ENCODE measurements at places on chromosomes 2 and 18.

GRCh38 chr2:41906338-41906725 lies 141.5 kb upstream of the PKDCC start:
- no peak for ATAC-seq

DNA sequence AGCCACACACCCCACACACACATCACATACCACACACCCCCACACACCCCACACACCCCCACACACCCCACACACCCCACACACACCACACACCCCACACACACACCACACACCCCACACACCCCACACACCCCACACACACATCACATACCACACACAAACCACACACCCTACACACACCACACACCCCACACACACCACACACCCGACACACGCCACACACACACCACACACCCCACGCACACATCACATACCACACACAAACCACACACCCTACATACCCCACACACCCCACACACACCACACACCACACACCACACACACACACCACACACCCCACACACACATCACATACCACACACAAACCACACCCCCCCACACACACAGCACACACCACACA lies 22.4 kb downstream of the TWIST2 start:
- no peak for ATAC-seq

DNA sequence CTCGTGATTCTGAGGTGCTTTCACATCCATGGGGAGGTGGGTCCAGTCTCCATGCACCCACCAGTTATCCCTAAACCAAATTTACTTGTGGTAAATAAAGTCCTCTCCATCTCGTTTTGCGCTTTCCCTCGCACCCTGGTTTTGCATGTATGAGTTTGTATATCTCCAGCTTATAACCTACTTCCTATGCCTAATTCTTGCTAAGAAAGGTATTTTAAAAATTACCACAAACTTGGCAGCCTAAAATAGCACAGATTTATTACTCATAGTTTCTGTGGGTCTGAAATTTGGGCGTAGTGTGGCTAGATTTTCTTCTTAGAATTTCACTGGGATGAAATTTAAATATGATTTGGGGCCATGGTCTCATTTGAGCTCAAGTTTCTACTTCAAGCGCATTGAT lies 511.5 kb downstream of the NYAP2 start:
- no peak for ATAC-seq

GRCh38 chr2:88144914-88145497 lies 17.1 kb upstream of the FABP1 start:
- ATAC-seq: no peak

DNA sequence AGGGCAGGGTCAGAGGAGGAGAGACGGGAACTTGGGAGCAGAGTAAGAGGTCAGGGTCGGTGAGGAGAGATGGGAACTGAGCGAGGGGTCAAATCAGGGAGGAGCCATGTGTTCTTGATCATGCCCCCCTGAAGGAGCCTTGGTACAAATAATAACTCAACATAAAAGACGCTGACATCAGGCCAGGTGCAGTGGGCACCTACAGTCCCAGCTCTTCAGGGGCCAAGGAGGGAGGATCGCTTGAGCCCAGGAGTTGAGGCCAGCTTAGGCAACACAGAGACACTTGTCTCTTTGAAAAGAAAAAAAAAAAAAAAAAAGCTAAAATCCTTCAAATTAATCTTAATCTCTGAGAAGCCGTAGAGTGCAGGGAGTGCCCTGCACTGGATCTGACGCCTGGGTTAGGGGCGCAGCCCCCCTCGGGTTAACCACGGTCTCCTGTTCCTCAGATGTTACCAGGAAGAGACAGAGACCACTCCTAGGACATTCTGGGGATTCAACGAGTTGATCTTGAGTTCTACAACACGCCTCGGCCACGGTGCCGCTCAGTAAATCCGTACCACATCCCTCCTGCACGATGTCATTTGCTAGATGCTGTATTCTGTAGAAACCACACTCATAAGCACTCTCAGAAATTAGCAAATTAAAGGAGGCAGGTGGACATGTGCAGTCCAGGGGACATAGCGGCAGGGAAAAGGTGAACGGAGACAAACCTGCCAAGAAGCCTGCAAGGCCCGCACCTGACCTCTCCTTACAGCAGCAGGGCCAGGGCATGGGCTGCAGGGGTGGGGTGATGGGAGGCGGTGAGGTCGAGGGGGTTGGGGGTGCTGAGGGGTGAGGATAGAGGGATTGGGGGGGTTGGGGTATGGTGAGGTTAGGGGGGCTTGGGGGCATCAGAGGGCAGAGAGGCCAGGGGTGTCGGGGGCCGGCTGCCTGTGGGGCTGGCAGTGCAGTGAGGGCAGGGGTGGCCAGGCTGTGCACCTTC lies 29.2 kb downstream of the SLC66A2 start:
- no peak for ATAC-seq

DNA sequence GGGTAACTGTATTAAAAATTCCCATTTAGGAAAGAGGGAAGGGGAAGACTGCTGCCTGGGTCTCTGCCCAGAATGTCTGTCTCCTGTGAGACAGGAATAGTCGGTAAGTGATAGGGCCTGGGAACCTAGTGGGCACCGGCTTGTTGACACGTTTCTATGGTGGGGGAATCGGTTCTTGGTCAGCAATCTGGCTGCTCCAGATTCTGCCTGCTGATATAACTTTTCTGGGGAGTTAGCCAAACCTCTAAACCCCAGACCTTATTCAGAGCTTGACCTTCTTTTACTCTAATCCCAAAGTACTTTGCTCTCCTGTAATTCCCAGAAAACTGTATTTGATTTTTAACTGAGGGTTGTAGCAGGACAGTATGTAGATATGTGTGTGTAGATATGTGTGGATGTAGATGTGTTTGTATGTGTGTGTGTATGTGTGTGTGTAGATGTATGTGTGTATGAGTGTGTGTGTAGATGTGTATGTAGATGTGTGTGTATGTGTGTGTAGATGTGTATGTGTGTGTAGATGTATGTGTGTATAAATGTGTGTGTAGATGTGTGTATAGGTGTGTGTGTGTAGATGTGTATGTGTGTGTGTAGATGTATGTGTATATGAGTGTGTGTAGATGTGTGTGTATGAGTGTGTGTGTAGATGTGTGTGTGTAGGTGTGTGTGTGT lies 61.8 kb upstream of the TXNDC2 start:
- peak; percentile 10 for ATAC-seq

DNA sequence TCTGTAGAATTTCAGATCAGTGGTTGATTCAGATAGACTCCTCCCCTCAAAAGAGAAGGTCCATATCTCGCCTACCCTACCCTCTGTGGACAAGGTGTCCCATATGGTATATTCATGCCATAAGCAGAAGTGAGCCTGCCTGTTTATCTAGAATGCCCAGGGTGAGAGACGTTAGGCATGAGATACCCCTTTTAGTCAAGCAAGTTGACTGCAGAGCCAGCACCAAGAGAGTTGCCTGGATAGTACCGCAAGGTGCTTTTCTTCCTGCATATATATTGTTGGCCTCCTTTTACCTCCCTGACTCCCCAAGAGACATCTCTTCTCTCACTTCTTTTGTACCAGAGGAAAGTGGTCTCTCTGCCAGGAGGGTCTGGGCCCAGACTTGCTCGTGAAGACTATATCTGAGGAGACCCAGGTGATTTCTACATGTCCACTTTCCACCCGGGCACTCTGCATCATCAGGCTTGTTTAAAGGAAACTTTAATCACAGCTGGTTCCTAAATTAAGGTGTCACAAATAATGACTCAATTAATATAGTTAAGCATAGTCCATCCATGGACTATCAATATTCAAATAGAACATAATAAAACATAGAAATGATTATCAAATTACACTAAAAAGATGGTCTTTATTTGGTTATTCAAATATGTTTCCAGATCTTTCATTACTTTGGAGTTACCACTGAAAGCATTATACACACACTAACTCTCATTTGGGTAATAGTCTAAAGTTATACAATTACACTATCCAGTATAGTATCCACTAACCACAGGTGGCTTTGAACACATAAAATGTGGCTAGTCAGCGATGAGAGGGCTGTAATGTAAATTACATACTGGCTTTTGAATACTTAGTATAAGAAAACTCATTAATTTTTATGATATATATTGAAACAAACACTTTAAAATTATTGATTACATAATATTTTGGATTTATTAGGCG lies 4.1 kb downstream of the ITGA4 start:
- no peak for ATAC-seq

DNA sequence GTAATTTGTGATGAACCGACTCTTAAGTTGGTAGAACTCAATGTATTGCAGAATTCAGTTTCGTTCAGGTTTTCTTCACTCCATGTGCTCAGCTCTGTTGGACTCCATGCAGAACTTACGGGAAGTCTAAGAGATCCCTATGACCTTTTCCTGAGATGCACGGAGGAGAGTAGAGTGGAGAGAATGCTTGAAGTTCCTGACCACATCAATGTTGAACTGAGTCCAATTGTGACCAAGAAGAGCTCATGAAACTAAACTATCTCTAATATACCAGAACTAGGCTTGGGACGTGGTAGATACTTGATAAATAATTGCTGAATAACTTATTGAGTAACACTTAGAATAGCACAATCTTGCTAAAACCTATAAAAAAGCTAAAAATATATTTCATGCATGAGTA lies 47.2 kb downstream of the TMEM178A start:
- no peak for ATAC-seq

- no peak for ATAC-seq
Observed at GRCh38 chr2:7983912-7984311, 697.9 kb upstream of the ID2 start.

DNA sequence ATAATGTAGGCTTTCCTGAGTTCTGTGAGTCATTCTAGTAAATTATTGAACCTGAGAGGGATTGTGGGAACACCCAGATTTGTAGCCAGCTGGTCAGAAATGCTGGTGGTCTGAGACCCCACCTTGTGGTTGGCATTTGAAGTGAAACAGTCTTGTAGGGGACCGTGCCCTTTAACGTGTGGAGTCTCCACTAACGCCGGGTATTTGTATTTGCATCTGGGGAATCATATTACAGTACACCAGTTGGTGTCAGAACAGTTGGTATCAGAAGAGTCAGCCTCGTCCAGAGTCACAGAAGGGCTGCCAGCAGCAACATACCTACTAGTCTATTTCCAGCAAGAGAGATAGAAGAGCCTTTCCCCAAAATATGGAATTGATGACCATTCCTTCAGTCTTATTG lies 38.3 kb upstream of the PTPN4 start:
- no peak for ATAC-seq

DNA sequence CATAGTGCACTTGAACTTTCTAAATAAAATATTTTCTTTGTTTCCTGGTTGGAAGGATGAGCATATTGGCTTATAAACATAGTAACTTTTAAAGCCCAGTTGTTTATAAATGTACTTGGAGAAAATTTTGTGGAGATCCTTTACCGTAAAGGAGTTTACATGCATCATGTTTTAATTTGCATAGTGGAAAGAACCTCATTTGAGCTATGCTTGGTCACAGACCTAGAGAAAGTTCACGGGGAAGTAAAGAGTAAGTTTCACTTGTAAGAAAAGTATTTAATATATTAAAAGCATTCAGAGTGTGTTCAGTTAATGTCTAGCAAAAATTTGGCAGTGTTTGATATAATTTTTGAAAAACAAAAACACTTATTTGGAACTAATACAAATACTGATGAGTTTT lies 45.3 kb downstream of the PIKFYVE start:
- no peak for ATAC-seq

DNA sequence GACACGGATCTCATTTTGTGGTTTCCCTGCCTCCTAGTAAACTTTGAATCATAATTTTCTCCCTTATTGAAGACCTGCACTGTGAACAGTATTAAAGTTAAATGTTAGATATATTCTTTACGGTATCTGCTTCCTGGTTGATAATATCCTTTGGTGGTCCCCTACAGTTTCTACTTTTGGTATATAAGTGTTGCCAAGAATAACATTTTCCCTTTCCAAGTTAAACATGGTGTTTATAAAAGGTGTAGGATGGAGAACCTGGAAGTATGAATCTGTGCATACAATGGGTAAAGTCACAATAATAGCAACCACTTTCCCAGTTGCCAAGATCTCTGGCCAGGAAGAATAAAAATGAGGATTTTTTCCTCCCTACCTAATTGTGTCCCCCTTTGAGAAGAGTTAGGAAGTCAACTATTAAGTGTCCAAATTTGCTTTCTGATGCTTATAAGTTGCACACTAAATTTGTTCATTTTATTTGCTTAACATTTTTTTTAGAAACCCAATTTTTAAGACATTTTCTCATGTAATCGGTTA lies 201.0 kb upstream of the STK17B start:
- no peak for ATAC-seq

DNA sequence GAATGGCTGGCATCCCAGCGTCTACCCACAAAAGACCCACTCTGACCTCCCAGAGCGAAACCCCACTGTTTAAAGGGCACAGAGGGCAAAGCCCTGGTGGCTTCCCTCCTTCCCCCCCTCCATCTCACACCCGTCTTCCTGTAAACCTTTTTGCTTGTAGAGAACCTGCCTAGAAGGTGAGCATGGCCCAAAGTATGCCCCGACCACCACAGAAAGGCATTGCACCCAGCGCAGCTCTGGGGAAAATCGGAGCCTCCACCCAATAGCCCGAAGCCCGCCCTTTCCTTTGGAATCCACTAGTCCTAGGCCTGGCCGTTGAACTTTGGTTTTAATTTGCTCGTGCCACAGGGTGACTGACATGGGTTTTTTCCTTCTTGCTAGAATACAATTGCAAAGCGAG lies 22.6 kb downstream of the DIPK1C start:
- ATAC-seq: no peak

- no peak for ATAC-seq
Observed at GRCh38 chr2:213934560-213934959, 476.3 kb upstream of the VWC2L start.

GRCh38 chr2:31387850-31388249 lies 26.7 kb downstream of the XDH start:
- ATAC-seq: no peak

DNA sequence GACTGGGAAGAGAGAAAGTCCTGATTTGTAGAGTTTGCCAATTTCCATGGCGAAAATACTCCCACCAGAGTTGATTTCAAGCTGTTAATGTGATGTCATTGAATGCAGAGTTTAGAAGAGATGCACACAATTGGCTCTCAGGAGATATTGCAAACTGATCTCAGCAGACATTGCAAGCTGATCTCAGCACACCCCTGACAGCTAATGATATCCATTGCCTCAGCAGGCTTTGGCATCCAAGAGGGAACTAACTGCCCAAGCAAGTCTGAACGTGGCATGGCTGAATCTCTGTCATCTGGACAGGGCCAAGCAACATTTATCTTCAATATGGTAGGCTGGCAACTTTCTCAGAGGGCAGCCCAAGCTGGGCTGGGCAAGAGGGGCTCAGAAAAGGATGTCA lies 78.4 kb upstream of the CYP1B1 start:
- no peak for ATAC-seq

All from SK-N-SH treated with all-trans-retinoic acid at 6 μM for 48 hours (cell line).